Stimulated activated CD8-positive, alpha-beta memory T cell treated with anti-CD3 and anti-CD28 coated beads, Interleukin-4, amount 100 ng/mL, for 1 hour (primary cell): ENCODE measurements at places on chromosomes 6 and 20.

GRCh38 chr6:138403324-138403800, 661 bp upstream of the HEBP2 start:
- DNase-seq = no peak

GRCh38 chr6:155418017-155418761, 37.5 kb downstream of the NOX3 start:
- peak; percentile 22 for DNase-seq

GRCh38 chr20:53245574-53245973, 273.4 kb downstream of the TSHZ2 start:
- DNase-seq = no peak

GRCh38 chr6:76490456-76490855, 418.0 kb upstream of the IMPG1 start:
- no peak for DNase-seq

DNA sequence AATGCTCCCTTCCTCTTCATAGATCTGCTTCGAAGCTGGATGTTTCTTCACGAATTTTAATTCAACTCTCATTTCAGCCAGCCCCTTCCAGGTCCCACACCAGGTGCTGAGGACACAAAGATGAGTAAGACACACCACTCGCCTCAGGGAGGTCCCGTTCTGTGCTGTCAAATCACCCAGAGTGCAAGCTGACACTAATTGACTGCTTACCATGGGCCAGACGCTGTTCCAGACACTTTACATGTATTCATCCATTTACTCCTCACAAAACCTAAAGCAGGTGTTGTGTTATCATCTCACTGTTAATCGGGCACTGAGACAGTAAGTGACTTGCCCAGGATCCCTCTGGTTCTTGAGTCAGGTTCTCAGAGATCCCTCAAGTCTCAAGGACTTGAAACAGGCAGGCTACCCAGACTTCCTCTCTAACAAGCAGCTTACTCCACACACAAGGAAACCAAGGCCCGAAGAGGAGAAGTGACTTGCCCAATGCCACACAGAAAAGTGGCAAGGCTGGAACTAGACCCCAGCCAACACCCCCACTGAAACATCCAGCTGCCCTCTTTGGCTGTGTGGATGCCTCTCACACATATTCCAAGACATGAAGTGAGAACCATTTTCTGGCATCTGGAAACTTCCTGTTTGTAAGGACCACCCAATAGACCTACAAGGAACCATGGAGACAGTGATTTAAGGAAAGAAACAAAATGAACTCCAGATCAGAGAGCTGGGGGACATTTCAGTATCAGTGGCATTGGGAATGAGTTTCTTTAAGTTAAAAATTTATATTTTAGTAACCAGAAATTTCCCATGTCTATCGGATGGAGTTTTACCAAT, 174.5 kb downstream of the CDC5L start:
- DNase-seq = no peak

DNA sequence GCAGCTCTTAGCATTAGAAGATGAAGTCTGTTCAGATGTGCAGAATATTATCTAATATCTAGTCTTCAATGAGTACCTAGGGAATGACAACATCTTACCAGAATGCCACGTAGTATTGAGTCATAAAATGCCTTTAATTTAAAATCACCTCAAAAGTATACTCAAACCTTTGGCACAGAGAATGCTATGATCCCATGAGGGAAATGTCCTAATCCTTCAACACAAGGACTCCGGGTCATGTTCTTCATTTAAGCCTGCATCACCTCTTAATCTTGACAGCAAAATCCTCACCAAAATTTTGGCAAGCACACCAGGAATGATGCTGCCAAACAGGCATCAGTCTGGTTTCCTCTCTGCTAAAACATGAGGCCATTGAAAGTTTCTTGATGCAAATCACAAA, 23.6 kb upstream of the MARCKS start:
- DNase-seq = no peak

GRCh38 chr6:116779573-116780164, 14.2 kb upstream of the FAM162B start:
- DNase-seq = no peak

GRCh38 chr6:11198663-11199603, 33.5 kb downstream of the NEDD9 start:
- no peak for DNase-seq

- DNase-seq = no peak
These were observed 242.7 kb downstream of the CLIC5 start for GRCh38 chr6:45772886-45773495.

DNA sequence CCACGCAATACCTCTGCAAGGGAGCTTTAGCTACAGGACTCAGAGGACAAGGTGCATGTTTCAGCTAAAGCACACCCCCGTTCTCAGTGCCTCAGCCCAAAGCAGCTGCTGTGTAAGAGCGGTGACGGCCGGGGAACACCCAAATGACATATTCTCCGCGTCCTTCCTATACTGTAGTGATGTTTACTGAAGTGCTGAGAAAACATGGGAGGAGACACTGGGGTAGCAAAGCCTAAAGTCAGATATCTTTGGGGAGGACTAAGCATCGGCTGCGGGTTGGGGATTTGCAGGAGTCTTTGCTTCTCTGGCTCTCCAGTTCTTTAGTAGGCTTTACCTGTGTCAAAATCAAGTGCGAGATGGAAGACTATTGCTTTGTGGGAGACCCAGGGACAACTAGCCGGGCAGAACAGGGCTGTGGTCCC, 1.7 kb downstream of the SLC22A23 start:
- DNase-seq = no peak

- no peak for DNase-seq
These were observed 20.2 kb upstream of the MRPS10 start for GRCh38 chr6:42237857-42238256.

DNA sequence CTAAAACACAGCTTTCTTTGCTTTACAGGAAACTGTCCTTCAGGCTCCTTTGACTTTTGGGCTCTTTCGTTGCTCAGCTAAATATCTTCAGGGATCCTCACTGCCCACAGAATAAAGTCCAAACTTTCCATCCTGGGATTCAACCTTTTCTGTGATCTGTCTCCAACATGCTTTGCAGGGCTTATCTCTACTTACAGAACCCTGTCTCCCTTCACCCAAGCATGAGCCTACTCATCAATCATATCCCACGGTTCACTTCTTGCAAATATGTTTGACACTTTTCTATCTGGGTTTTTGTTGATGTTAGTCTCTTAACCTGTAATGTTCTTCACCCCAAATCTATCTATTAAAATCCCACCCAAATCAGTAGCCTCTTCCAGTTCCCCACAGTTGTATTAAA, 327.3 kb upstream of the RNF24 start:
- no peak for DNase-seq

DNA sequence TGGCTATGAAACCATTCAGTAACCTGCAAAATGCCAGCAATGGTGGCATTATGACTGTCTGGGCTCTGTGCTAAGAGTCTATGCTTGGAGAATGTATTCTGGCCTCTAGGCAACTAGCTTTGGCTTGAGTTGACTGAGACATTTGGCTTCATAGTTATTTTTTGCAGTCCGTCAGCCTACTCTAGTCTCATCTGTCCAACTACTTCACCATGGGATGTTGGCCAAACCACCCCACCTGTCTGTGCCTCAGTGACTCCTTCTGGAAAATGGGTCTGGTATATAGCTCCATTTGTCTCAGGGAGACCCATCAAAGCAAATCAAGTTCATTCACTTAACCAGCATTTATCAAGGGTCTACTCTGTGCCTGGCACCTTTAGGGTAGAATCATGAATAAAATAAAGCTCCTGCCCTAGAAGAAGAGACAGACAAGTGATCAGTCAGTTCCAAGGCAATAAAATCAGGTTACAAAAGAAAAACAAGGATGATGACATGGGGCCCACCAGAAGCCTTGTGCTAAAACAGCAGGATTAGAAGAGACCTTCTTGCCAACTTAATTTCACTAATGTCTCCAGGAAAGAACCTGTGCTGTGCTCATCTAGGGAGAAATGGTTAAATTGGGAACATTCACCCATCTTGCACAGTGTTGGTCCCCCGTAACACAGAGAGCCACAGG, 102.4 kb upstream of the ARMC2 start:
- DNase-seq = no peak

GRCh38 chr6:113331021-113331420, 526.1 kb upstream of the MARCKS start:
- DNase-seq = no peak

- no peak for DNase-seq
These were observed 33.9 kb downstream of the NTSR1 start for GRCh38 chr20:62742550-62742949.

DNA sequence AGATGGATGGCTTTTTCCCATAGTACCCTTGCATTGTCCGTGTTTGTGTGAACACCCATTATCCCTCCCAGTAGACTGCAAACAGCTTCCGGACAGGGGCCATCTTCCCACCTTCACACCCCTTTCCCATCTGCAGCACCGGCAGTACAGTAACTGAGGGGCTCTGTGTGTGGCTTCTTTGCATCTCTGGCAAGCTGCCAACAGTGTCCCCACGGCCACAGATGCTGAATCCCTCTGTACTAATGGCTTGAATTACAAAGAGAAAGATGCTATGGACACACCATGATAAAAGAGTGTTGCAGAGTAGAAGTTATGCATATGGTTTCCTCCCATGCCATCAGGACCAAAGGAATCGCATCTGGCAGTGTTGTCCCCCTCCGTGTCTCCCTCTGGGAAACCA, 101.1 kb upstream of the CDYL start:
- no peak for DNase-seq

- DNase-seq = no peak
These were observed 19.6 kb downstream of the RPP21 start for GRCh38 chr6:30364591-30364990.

- DNase-seq = no peak
These were observed 98.3 kb downstream of the ELOVL5 start for GRCh38 chr6:53250176-53251032.

DNA sequence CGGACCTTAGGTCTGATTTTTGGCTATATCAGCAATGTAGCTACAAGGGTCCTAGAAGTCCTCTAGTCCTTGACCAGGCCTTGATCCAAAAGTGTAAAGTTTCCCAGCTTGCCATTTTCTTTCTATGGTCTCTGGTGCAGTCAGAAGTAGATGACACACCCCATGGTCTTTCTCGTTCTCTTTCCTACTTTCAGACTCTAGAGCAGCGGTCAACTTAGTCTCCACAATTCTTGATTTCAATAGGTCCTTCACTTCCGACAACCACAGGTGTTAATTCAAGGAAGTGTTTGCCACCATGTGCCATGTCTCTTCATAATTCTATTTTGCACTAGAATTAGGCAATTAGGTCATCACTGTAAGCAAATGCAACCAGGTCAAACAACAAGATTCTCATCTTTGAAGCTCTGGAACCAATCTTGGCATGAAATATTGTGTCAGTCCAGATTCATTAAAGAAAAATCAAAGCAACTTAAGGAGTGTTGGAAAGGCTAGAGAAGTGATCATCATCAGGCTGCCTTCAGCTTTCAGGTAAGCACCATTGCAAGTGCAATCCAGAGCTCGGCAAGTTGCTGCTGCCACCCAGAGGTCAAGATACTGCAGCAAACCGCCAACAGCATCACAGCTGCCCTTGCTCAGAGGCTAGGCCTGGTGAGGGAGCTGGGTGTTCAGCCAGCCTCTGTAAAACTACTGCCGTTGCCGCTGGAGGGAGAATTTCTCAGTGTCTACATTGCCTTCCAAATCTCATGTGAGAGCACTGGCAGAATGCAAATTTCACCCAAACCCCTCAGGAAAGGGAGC, 5.6 kb upstream of the SYNE1 start:
- no peak for DNase-seq

GRCh38 chr6:6891125-6891721, 216.5 kb upstream of the RREB1 start:
- DNase-seq = no peak

DNA sequence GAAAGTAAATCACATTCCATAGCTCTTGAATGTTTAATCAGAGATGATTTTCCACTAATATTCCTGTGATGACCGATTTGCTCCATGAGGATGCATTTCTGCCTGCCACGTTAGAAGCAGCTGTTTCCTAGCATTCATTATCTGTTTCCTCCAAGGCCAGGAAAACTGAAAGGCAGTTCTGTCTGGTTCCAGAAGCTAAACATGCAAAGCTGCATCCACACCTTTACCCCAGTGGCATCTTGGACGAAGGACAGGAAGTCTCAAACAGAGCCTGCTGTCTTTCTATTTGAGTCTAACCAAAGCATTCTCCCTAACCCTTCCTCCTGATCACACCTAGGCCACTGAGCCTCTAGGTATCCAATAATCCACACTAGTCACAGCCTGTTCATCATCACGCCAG, 27.6 kb downstream of the CNKSR3 start:
- no peak for DNase-seq

DNA sequence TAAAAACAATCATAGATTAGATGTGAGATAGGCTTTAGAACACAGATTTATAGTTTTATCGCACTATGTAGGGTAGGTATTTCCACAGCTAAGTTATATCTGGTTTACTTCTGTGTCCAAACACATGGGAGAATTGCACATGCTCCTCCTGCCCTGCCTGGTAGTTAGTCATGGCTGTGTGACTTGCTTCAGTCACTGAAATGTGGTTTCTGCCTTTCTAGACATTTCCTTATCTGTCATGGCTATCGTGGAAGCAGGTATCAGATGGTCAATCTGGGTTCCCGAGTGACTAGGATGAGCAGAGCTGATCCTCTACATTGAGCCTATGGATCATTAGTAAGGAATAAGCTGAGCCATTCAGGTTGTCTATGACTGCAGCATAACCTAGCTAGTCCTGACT, 117.8 kb upstream of the GMDS start:
- DNase-seq = no peak

DNA sequence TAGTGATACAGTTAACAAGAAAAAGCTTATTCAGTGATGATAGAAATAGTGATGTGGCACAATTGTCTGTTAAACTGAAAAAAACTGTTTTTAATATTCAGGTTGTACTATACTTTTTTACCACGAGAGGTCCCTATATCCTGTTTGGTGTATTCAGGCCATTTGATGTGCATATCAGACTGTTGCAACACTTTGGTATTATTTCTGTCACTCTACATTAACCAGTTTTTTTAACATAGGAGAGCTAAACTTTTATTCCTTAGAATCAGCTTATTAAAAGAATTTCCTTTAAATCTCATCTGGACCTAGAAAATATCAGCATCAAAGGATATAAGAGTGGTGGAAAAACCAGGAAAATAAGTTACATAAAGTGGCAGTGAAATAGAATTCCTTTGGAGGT, 36.8 kb downstream of the TSPYL4 start:
- DNase-seq = no peak

DNA sequence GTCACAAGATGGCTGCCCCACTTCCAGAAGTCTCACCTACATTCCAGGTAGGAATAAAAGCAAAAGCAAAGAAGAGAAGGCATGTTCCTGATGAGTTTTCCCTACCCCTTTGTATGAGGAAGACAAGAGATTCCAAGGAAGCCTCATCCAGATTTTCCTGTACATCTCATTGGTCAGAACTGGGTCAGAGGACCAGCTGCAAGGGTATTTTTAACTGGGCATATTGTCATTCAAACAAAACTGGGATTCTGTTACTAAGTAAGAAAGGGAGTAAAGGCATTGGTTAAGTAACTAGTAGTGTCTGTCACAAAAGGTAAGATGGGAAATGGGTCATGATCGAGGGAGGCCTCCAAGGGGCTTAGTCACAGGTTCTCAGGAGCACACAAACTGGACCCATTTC, 28.2 kb upstream of the RIMS4 start:
- DNase-seq = no peak

DNA sequence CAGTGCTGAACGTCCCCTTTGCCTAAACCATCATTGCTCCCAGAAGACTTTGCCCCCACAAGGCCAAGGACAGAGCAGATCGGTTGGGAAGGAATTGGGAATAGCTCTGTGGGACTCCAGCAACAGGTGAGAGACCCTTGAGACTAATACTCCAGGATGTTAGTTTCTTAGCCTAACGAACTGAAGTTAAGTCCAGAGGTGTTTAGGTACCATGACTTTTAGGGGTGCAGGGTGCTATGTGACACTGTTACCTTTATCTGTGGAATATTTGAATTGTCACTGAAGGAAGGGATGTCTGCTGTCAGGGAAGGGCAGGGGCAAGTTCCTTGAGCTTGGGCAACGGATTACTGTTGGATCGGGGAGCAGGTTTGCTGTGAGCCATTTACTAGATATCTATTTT, 1.9 kb downstream of the BLCAP start:
- no peak for DNase-seq
